Panc1 (cell line): ENCODE measurements at places on chromosomes 12 and 14.

- DNase-seq, result no peak
These were observed 207.8 kb downstream of the RBM19 start for GRCh38 chr12:113758165-113758924.

DNA sequence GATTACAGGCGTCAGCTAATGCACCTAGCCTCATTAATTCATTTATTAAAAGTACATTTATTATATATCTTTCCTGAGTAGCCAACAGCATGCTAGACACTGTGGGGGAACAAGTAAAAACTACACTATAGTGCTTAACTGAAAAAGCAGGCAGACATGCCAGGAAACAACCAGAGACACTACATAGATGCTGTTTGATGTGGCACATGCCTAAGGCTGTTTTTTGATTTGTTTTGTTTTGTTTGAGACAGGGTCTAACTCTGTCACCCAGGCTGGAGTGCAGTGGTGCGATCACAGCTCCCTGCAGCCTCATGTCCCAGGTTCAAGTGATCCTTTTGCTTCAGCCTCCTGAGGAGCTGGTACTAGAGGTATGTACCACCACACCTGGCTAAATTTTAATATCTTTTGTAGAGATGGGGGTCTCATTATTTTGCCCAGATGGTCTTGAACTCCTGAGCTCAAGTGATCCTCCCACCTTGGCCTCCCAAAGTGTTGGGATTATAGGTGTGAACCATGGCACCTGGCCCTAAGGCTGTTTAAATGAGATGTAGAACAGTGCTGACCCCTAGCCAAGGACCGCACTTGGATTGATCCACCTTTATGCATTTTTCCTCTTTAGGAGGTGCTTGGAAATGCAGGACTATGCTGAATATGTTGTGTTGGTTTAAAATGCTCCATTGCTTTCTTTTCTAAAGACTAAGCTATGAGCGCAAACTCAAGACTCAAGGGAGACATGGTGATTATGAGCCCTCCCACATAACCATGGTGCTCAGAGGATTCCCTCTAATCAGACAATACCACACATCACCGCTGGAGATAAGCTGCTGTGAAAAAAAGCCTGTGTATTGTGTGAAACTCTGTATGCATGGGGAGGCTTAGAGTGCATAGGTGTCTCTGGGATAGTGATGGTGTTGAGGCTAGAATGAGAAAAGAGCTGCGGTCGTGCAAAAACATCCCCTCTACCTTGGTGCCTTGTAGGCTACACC lies 10.5 kb upstream of the C14orf93 start:
- DNase-seq, result no peak

GRCh38 chr12:10018386-10018785 lies 8.0 kb downstream of the CLEC12B start:
- DNase-seq, result no peak

- DNase-seq, result no peak
These were observed 32.4 kb downstream of the PLEKHG7 start for GRCh38 chr12:92735131-92735721.

DNA sequence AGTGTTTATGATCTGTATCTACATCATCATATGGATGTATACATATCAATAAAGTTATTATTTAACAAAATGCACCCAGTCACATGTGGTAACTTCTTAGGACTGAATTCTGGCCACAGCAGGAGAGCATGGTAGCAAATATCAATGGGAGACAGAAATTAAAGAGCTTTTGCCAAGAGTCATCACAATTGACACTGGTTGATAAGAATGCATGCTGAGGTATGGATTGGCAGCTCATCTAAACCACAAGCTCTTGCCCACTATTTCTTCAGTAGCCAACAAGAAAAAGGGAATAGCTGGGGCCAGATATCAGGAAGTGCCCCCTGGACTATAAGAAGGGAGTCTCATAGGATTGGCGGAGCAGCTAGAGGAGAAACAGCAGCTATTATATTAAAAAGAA lies 9.4 kb upstream of the PTGR2 start:
- no peak for DNase-seq

GRCh38 chr12:99393763-99394162 lies 253.8 kb upstream of the GARIN6 start:
- no peak for DNase-seq

- no peak for DNase-seq
These were observed 107.0 kb downstream of the ARF6 start for GRCh38 chr14:49999826-50000379.
